ENCODE measurements at places on chromosomes 6 and 20. TPM values are rescaled to one million over a fixed set of nuclear protein-coding genes. Genes with fewer than 3 reads are reported as not detected.

Gene KCNG1
- 3.1 TPM for total RNA-seq

- DNase-seq = no peak
Observed at GRCh38 chr6:42420741-42421140, 31.0 kb downstream of the TRERF1 start.

GRCh38 chr6:138685257-138685656 lies 88.3 kb upstream of the CCDC28A start:
- DNase-seq = no peak

Gene SLC22A16
- not detected for total RNA-seq

GRCh38 chr6:142934106-142934505 lies 10.9 kb downstream of the HIVEP2 start:
- no peak for DNase-seq

DNA sequence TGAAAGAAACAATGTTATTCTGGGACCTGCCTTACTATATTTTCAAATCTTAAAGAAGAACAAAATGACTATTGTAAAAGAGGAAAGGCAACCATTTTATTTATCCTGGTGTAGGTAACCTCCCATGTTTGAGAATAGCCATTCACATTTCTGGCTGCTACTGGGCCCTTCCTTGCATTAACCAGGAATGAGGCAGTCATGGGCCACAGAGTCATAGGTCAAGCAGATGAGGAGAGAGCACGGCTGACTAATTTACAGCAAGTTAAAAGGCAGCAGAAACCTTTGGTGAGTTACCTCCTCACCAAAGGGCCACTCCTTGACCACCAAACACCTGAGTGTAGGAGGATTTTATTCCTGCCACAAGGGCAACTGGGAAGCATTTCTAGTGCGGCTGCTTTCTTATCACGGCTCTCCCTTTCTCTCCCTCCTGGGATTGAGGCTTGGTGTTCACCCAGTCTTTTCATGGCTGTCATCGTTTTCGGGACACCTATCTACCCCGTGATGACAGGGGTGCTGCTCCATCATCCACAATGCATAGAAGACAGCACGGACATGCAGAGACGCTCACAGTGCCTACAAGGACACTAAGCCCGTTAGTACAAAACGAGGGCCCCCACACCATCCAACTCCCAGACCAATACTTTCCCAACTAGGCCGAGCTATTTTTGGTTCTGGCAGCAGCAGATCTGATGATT lies 4.4 kb upstream of the LAMA4 start:
- DNase-seq = no peak

Gene MYLK2
- total RNA-seq = 0.44 TPM

GRCh38 chr20:64114356-64114971 lies 7.1 kb upstream of the NPBWR2 start:
- no peak for DNase-seq

- DNase-seq = no peak
Observed at GRCh38 chr6:166221040-166221439, 53.4 kb upstream of the TBXT start.

- no peak for DNase-seq
Observed at GRCh38 chr6:115890238-115890637, 170.5 kb downstream of the FRK start.

DNA sequence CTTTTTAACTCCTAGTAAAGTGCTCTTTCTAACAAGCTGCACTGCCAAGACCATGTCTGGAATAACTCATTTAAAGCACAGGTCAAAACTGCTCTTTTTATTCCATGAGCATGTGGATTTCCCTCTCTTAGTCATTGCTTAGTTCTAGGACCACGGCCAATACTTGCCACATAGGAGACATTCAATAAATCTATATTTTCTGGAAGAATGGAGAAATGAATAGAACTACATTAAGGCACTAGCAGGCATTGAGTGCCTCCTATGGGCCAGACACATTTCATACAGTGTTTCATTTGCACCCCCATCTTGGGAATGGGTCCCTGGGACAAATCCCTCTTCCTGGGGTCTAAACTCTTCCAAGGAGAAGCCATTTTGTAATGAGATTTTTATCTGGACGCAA lies 552.8 kb upstream of the CITED2 start:
- DNase-seq = no peak

- no peak for DNase-seq
Observed at GRCh38 chr6:44057238-44057930, 69.9 kb downstream of the MRPL14 start.

DNA sequence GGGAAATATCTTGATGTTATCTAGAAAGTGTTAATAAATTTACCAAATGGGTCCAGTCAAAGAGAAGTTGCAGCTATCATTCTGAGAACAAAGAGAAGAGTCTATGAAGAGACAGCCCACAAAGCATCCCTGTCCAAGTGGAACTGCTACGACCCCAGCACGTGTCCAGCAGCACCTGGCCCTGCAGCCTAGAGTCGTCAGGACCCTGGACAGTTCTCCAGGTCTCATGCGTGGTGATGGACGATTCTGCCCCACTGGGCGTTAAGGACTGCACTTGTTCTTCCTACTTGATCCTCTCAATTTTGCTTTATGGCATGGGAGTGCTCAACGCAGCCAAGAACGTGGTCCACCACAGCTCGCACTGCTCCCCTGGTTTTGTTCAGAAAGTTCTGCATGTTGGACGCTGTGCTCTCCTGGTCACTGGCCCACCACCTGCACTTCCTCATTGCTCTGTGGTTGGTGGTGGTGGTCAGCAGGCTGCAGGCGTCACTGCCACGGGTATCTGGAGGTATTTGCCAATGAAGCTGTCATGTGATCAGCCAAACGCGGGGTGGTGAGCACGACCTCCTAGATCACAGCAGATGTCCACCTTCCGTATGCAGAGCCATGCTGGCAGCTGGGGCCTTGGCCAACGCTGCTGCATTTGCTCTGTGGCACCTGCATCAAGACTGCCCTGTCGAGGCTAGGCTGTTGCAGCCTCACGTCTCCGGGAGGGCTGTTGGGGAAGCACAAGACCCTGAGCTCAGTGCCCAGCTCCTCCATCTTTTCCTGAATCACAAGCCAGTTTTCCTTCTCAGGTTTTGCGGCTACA lies 356.4 kb downstream of the CDH4 start:
- DNase-seq = no peak

GRCh38 chr6:8888468-8888867 lies 453.1 kb upstream of the SLC35B3 start:
- no peak for DNase-seq

Gene LINC00237
- not detected for total RNA-seq

Gene UNC93A
- total RNA-seq = not detected

Gene TRIM40
- not detected for total RNA-seq

GRCh38 chr20:51028616-51029212 lies 5.8 kb upstream of the KCNG1 start:
- DNase-seq = no peak

Gene PPIL4
- 26.1 TPM for total RNA-seq

- DNase-seq = no peak
Observed at GRCh38 chr6:41445261-41445660, 100.9 kb upstream of the FOXP4 start.

GRCh38 chr20:9225879-9226278 lies 157.0 kb downstream of the PLCB4 start:
- DNase-seq = no peak

DNA sequence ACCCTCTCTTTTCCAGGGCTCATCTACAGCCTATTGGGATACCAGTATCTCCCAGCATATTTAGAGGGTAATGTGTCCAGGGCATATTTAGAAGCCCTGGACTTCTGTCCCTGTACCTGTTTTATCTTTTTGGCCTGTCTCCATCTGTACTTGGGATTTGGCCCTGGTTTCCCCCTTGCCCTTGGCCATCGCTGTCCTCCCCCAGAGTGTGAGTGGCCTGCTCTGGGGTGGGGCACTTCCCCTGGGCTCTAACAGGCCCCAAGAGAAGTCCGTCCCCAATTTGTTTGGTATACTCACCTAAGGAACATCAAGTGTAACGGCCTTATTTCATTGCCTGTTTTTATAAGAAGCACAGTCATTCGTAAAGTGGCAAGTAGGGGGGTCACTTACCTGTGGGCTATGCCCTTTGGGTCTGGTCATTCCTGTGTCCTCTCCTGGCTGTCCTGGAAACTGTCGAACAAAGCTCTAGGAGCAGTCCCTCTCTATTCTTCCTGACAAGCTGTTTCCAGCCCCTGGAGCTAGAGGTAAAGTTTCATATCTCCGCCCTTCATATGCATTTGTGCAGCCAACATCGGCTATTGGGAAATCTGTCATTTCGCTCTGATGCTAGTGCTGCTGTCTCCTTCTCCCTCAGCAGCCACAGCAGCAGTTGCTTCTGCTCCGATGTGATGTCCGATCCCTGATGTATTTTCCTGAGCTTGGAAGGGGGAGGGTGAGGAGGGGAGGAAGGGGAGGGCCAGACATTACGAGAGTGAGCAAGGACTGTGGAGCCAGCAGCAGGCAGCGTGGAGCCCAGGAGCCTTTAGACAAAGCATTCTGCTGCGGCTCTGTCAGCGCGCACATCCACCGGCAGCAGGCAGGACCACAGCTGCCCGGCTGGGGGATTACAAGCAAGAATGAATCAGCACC lies 83.4 kb downstream of the TCP11 start:
- DNase-seq = no peak

- DNase-seq = no peak
Observed at GRCh38 chr20:41352666-41353065, 12.0 kb downstream of the LPIN3 start.

- DNase-seq = no peak
Observed at GRCh38 chr6:170018422-170018935, 267.1 kb downstream of the ERMARD start.

- DNase-seq = no peak
Observed at GRCh38 chr6:79111549-79111948, 33.5 kb upstream of the PHIP start.

Gene ORC3
- 38.6 TPM for total RNA-seq

Data from activated T-helper 1 cell treated with anti-CD3 and anti-CD28 coated beads, Interleukin-12 subunit alpha, Interleukin-12 subunit beta, Interleukin-2, Interleukin-4 antibody, amounts not matched to agents 30 ng/mL and 10 ng/mL and 1 ng/mL, durations not matched to agents 14 hours and 24 hours and 36 hours (primary cell).